ENCODE measurements at places on chromosomes 2 and 18. TPM values are rescaled to one million over a fixed set of nuclear protein-coding genes. Genes with fewer than 3 reads are reported as not detected.

The SERPINB4 gene
- not detected for polyA plus RNA-seq

The TRAF3IP1 gene
- 11.0 TPM for polyA plus RNA-seq

The SERPINB2 gene
- 10.6 TPM for polyA plus RNA-seq

The UGT1A5 gene
- polyA plus RNA-seq: not detected

The NCKAP5 gene
- 0.38 TPM for polyA plus RNA-seq

Data from GM23248 (cell line).